ENCODE measurements at places on chromosomes 11 and 22.

GRCh38 chr22:36253523-36254490 lies 874 bp downstream of the APOL1 start:
- no peak for DNase-seq

GRCh38 chr11:111167666-111168065 lies 77.9 kb upstream of the POU2AF2 start:
- DNase-seq, result no peak

DNA sequence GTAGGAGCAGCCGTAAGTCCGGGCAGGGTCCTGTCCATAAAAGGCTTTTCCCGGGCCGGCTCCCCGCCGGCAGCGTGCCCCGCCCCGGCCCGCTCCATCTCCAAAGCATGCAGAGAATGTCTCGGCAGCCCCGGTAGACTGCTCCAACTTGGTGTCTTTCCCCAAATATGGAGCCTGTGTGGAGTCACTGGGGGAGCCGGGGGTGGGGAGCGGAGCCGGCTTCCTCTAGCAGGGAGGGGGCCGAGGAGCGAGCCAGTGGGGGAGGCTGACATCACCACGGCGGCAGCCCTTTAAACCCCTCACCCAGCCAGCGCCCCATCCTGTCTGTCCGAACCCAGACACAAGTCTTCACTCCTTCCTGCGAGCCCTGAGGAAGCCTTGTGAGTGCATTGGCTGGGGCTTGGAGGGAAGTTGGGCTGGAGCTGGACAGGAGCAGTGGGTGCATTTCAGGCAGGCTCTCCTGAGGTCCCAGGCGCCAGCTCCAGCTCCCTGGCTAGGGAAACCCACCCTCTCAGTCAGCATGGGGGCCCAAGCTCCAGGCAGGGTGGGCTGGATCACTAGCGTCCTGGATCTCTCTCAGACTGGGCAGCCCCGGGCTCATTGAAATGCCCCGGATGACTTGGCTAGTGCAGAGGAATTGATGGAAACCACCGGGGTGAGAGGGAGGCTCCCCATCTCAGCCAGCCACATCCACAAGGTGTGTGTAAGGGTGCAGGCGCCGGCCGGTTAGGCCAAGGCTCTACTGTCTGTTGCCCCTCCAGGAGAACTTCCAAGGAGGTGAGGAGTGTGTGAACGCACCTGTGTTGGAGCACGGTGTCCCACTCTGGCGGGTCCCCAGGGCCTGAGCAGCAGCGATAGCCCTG lies at the start of gene TAGLN:
Gene TAGLN, plus strand, starts transcription at position 318 of the 863 bp plus-strand sequence. CDS start 3,644 bp downstream, outside the sequence.
- no peak for DNase-seq

DNA sequence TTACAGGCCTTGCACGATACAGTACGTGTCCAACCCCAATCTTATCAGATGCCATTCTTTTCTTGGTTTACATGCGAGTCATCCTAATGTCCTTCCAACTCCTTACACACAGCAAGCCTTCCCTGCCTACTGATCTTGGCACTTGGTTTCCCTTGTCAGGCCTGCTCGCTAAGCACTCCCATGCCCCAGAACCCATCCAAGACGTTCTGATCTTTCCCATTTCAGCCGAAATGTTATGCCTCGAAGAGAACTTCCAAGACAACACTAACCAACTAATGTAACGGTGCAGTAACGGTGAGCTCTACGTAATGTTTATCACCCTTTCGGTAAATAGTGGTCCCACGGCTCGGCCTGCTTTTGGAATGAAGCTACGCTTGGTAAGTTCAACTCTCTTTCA lies 521 bp downstream of the PES1 start:
- no peak for DNase-seq

DNA sequence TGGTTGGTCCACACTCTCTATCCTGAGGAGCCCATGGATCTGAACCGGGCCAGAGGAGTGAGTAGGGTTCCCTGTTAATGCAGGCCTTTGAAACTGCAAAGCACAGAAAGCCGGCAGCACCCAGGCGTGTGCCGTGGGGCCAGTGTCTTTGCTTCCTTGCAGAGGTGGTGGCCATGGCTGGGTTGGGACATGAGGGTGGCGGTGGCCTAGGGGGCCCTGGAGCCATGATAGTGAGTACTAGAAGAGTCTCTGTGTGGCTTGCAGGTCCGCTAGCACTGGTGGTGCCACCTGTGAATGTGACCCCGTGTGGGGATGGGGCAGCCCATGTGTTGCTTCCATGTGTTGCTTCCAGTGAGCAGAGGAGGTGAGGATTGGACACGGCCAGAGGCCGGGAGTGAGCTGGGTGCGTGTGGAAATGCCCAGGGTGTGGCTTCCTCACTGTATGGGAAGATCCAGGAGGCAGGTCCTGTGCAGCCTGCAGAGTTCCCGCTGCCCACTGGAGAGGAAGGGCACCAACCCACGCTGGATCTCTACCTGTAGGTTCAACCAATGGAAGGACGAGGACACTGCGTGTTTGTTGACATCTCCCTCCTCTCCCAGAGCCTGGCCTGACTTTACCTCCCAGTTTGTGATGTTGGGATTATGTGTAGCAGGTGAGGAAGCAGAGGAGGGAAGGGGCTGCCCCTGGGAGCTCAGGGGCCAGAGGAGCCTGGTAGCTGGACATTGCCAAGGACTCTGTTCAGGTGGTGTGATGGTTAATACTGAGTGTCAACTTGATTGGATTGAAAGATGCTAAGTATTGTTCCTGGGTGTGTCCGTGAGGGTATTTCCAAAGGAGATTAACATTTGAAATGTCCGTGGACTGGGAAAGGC lies 796.6 kb downstream of the TBC1D22A start:
- DNase-seq, result no peak

GRCh38 chr22:50434849-50435248 lies 40.0 kb downstream of the SBF1 start:
- no peak for DNase-seq

DNA sequence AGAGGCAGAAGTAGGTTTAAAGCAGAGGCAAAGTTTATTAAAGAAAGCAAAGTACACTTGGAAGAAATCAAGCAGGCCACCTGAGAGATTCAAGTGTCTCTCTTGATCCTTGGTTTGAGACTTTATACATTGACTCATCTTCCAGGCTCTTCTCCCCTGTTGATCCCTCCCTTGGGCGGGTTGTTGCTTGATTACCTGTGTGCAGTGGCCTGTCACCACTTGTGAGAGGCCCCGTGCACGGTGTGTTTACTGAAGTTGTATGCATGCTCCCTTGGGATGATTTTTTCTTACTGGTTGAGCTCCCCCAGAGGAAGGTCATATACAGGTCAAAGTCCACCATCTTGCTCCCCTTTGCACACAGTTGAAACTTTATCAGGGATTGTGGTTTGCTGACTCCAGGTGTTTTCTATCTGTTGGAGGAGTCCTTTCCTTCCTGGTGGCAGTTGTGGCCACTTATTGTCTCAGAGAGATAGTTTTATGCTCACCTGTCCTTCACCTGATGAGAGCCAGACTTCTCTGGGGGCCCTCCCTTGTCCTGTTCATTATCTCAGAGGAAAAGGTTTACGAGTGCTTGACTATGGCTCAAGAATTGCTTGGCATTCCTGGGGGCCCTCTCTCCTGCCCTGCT lies 16.3 kb upstream of the RBMXL2 start:
- no peak for DNase-seq

All from activated CD4-positive, alpha-beta T cell treated with anti-CD3 and anti-CD28 coated beads, Interleukin-2, Interleukin-6, amounts not matched to agents 100 ng/mL and 50 ng/mL, durations not matched to agents 16 hours and 8 hours (primary cell).